ENCODE measurements at places on chromosomes 4 and X.

DNA sequence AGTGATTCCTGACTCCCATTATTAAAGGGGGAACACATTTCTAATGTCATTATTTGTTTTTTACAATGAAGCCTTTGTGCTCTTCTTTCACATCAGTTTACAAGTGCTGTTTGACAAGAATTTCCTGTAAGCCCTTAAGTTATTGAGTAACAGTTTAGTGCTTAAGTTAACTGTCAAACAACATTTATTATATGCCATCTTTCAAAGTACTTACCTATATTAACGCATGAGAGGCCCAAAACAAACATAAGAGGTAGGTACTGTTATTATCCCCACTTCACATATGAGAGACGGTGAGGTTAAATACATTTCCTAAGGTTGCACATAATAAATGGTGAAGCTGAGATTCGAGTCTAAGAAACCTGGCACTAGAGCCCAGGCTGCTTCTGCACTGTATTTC is 56.0 kb upstream of the MAGED1 start:
- no peak for DNase-seq

DNA sequence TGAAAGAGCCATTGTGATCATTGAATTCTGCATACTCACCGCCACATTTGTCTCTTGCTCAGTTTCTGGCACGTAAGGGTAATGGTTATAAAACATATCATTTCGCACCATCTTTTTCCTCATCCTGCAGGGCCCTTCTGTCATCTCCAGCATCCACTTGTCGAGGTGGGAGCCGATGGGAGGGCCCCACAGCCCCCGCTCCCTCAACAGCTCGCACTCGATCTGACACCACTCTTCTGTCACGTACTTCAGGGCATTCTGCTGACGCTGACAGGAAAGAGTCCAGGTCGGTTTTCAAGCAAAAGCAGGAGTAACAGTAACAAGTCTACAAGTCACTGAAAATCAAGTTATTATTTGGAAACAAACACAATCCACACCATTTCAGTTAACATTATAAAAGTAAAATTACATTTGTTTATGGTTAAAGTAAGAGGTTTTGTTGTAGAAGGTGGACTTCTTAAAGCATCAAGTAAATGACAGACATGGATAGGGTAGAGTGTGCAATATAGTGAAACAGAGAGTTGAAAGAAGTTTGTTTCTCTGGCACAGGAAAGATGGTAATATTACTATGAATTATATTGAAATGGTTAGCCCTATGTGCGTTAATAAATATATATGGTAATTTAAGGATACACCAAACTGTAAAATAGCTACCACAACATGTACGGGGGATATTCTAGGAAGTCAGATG is 150.6 kb downstream of the CDS1 start:
- no peak for DNase-seq

- no peak for DNase-seq
Observed at GRCh38 chrX:47749185-47749967, 87.3 kb upstream of the ZNF81 start.

GRCh38 chrX:47859686-47860085 is 23.0 kb downstream of the ZNF81 start:
- DNase-seq = no peak

GRCh38 chrX:7077241-7078230 is 70.0 kb upstream of the STS start:
- DNase-seq = no peak

DNA sequence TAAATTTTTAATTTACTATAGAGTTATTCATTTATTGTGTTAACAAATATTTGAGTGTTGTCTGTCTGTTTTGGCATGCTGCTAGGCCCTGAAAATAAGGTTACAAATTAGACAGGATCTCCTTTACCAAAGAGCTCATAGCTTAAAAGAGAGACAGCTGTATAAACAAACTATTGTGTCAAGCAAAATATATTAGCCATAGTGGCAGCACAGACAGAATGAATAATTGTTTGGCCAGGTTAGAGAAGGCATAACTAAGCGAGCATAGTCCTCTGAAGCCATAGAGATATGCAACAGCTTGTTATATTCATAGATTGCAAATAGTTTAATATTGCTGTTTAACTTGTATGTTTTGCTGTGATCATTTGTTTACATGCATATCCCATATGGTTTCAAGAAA is 66.7 kb upstream of the NDUFC1 start:
- peak; percentile 1 for DNase-seq

DNA sequence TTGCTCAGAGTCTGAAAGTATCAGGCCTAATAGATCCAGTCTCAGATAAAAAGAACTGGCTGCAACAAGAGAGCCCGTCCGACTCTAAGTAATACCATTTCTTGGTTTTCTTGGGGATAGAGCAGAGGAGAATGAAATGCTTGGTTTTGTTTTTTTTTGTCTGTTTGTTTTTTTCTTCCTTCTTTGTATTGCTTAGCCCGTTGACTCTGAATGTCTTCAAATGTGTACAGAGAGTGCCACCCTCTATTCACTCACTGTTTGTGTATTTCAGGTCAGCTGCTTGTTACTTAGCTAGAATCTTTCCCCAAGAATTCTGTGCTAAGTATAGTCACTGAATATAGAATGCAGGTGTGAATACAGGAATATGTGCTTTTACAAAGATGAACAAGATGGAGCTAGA is 5.7 kb upstream of the TMEM156 start:
- no peak for DNase-seq

DNA sequence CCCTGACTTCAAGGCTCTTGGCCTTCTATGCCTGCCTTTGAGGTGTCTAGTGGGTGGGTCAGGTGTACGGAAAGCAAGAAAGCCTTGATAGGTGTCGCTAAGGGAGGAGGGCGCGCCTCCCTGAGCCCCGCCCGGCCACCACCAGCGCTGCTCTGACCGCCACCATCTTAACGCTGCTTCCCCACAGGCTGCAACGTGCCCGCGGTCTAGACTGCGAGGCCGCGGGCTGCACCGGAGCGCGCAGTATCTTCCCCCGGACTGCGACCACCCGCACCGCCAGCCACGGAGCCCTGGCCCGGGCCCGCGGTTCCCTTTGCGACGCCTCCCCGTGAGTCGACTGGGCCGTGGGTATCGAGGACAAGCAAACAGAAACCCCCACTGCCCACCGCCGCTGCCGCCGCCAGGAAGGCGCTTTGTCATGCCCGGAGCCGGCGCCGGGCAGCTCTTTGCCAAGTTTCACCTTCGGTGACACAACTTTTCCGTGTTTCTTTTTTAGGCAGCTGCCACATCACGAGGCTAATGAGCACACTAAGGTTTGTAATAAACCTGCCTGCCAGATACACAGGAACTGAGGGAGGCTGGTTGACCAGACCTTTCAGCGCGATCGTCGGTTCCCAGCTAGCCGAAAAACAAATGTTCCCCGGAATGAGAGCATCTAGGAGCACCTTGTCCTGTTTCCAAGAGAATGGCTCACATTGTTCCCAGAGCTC is 335.8 kb upstream of the F9 start:
- DNase-seq = no peak

GRCh38 chr4:78845472-78845871 is 69.3 kb downstream of the BMP2K start:
- DNase-seq = peak; percentile 4

DNA sequence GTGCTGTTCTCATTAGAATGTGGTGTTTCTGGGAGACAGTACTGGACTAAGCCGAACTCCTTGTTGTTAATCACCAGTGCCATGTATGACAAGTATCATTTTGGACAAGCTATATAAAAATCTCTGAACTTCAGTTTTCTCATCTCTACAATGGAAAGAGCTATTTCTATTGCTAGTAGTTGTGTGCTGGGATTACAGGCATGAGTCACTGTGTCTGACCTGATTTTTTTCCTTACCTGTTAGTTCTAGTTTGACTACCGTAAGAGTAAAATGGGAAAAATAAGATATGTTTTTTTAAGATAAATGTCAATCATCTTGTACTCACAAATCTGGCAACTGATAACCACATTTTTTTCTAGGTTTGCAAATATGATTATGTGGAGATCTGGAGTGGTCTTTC is 192.3 kb downstream of the TLL1 start:
- DNase-seq = no peak

GRCh38 chr4:146842876-146843275 is 102.8 kb downstream of the TTC29 start:
- no peak for DNase-seq

- DNase-seq = no peak
Observed at GRCh38 chrX:40005292-40006011, 92.3 kb downstream of the BCOR start.

GRCh38 chrX:103220511-103221323 is 5.8 kb downstream of the BEX4 start:
- DNase-seq = no peak

- DNase-seq = no peak
Observed at GRCh38 chrX:14357314-14357713, 172.0 kb upstream of the GLRA2 start.

- no peak for DNase-seq
Observed at GRCh38 chr4:173245952-173246351, 77.3 kb downstream of the GALNT7 start.

DNA sequence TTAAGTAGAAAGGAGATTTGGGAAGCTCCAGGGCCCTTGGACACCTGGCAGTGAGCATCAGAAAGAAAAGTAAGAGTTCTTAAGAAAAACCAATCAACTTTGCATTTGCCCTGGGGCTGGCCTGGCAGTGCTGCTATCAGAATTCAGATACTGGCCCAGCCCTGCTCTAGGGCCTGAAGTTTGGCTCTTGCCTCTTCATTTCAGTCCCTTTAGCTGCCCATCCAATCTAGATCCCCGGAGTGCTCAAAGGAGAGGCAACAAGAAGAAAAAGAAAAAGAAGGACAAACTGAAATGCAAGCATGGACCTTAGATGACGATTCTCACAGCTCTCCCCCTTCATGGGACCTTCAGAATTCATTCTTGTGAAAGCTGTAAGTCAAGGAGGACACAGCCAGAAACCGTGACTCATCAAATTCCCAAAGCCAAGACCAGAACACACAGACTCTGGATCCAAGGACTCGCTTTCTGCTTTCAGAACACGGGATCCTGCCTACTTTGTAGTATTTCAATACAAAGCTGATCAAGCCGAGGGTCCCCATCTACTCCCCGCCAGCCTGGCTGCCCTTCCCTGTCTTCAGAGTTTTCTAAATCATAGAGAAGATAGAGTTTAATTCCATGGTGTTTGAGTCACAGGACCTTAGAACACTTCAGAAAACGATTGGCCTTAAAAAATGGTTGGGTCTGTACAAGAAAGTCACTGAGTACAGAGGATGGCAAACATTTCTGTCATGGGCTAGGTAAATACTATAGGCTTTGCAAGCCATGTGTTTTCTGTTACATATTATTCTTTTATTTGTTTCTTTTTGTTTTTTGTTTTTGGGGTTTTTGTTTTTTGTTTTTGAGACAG is 103.7 kb downstream of the RBM47 start:
- peak; percentile 83 for DNase-seq

DNA sequence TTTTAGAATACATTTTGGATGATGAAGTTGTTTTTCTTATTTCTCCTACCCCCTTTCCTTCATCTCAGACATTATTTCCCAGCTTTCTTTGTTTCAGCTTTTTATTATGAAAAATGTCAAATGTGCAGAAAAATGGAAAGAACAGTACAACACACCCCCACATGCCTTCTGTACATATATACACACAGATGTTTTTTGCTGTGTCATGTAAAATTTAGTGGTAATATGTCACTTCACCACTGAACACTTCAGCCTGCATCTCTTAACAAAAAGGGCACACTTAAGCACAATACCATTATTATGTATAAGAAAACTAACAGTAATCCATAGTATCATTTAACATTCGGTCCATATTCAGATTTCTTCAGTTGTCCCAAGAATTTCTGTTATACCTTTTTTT is 37.8 kb downstream of the OCRL start:
- no peak for DNase-seq

- no peak for DNase-seq
Observed at GRCh38 chrX:124651031-124651430, 304.7 kb downstream of the SH2D1A start.

DNA sequence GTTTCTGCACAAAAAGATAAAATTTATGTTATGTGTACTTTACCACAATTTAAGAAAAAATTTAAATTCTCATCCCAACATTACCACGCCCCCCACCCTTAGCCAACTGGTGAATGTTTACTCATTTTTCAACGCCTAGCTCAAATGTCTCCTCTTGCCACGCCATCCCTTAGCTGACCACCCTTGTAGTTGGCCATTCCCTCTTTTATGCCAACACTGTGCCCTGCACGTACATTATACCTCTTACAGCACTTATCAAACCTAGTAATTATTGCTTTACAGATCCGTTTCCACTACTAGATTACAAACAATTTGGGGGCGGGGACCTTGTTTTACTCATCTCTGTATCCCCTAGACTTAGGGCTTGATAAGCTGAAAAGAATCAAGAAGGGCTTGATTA is 644 bp downstream of the ERCC6L start:
- DNase-seq = no peak

GRCh38 chr4:174056959-174057358 is 226.5 kb downstream of the FBXO8 start:
- DNase-seq = no peak

GRCh38 chr4:113607998-113608397 is 153.5 kb downstream of the CAMK2D start:
- no peak for DNase-seq

GRCh38 chr4:183561905-183562304 is 57.0 kb downstream of the ING2 start:
- DNase-seq = no peak

DNA sequence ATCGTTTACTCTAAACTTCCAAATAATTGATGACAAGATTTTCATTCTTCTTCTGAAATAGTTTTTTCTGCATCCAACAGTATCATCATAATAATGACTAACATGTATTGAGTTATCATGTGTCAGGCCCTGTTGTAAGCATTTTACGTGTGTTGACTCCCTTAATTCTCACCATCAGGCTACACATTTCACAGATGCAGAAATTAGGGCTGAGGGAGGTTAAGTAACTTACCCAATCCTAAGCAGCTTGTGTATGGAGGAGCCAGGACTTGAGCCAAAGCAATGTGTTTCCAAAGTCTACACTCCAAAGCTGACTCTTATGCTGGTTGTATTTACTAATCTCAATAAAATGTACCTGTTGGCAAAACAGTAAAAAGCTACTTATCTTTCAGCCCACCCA is 11.2 kb upstream of the KDR start:
- DNase-seq = no peak

DNA sequence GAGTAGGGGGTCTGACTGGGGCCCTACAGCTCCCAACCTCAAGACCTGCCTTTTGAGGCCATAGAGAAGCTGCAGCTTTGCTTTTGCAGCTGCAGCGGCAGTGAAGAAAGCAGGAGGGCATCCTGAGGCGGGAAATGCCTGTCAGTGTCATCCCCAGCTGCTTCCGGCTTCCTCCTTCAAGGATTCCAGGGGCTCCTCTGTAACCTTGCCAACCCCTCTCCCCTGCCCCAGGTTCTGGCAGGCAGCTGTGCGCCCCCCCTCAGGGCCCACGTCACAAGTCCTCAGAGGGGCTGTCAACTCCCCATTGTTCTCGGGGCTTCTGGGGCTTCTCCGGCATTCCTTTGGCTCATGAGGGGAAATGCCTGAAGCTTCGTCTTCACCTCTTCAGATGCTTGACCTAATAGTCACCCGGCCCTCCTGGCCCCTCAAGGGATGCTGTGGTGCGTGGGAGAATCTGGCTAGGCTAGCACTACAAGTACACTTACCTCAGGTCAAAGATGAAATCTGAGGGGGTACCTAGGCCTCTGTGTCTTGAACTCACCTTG is 31.9 kb downstream of the APLN start:
- peak; percentile 90 for DNase-seq

All from fibroblast of upper back skin (primary cell).